ENCODE measurements at places on chromosomes 3 and 15.

GRCh38 chr3:129233538-129233937 lies 15.9 kb upstream of the COPG1 start:
- DNase-seq: no peak

DNA sequence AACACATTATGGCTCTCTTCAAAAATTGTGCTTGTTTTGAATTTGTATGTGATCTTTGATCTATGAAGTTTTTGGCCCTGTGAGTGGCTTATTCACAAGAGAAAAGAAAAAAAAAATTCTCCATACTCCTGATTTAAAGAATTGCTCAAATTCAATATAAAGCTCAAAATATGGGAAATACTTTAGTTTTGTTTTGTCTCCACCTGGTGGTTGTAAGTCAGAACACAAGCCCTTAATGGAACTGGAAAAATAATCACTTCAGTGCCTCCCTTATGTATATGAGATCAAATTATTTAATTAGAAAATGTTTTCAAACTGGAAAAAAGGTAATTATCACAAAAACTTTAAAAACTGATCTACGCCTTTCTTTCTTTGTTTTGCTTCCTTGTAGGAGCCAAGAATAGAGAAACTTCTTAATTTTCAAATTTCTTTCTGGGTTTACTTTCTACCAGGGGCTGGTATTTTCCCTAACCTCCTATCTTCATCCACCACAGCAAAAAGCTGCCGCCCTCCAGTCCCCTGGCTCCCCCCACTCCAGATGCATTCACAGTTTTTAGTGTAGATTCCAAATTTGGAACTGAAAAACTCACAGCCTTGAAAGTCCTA lies 50.6 kb downstream of the SERP1 start:
- no peak for DNase-seq

DNA sequence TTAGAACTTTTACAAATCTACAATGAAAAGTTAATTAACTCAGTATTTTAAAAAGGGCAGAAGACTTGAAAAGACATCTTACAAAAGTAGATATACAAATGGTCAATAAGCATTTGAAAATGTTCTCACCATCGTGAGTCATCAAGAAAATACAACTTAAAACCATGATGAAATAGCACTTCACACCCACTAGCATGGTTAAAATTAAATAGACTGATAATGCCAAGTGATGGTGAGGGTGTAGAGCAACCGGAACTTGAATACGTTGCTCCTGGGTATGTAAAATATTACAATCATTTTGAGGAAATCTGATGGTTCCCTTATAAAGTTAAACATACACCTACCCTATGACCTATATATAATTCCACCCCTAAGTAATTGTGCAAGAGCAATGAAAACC lies 319.8 kb upstream of the UMPS start:
- DNase-seq: no peak

DNA sequence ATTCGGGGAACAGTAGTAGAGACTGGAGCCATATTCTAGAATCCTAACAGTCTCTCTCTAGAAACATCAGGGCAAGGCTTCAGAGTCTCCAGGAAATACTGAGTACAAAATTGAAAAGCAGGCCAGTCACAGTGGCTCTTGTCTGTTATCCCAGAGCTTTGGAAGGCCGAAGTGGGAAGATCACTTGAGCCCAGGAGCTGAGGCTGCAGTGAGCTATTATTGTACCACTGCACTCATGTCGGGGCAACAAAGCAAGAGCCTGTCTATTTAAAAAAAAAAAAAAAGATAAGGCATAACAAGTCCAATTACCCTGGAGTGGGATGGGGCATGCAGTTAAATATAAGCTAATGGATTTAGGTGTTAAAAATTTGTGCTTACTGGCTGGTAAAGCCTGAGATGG lies 79.0 kb downstream of the SEMA6D start:
- DNase-seq: no peak
